HS-5 (cell line): ENCODE measurements at places on chromosomes 7 and 10.

DNA sequence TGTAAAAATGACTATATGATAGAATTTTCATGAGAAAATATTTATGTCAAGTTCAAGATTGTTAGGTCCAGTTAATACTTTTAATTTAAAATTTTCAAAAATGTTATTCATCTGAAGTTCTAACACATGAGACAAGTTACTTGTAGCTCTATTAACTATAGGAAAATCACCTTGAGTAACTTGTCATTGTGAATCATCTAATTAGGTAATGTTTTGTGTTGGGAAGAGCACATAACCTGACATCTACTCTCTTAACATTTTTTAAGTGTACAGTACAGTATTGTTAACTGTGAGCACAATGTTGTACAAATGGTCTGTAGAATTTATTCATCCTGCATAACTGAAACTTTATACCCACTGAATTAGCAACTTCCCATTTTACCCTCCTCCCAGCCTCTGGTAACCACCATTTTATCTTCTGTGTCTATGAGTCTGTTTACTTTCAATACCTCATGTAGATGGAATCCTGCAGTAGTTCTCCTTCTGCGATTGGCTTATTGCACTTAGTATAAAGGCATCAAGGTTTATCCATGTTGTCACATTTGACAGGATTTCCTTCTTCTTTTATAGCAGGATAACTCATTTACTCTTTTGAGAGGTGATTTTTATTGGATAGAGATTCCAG, 54.6 kb downstream of the ARL4A start:
- no peak for DNase-seq

DNA sequence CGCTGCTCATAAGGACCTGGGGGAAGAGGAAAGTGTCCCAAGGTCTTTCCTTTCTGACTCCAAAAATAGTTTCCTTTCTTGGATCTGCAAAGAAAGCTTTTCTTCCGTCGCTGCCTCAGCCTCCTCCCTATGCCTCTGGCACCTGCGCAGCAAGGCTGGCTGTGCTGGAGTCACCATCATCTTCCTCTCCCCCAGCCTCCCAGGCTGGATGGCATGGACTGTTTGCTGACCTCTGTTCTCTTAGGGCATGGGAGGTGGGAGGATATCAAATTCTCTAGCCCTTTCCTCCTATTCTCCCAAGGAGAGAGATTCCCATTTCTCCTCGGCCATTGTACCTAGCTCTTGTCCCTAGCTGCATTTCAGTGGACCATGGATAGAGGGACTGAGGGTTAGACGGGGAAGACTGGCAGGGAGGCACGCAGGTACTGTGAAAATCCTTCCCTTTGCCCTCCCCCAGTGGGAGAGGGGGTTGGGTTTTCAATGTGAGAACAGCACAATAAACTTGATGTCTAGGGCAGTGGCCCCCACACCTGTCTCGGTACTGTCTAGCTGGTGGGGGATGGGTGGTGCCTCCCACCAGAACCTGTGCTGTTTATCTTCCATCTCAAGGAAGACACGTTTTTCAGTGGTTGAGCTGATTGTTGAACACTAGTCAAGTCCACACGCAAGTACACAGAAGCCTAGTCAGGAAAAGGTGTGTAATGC, 2.6 kb downstream of the PPP1R35 start:
- DNase-seq, result no peak

GRCh38 chr10:48923748-48924147, 15.9 kb downstream of the LRRC18 start:
- no peak for DNase-seq

DNA sequence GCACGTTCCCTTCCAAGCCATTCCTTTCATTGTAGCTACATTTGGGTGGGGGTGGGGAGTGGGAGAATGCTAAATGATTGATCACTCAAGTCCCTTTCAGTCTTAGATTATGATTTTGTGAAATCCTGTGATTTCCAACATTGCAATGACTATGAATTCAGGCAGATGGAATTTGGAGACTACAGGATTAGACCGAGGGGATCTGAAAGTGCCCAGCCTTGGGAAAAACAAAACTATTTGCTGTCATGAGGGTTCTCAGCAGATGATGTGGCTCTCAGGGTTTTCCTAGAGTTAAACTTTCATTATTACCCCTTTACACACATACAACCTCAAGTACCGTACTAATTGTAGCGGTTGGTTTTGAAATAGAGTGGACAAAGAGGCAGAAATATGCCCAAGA, 4.7 kb downstream of the MACROH2A2 start:
- no peak for DNase-seq

GRCh38 chr10:16116404-16117304, 256.3 kb upstream of the MINDY3 start:
- DNase-seq, result no peak

- no peak for DNase-seq
Observed at GRCh38 chr7:73988197-73988596, 39.8 kb upstream of the ELN start.

DNA sequence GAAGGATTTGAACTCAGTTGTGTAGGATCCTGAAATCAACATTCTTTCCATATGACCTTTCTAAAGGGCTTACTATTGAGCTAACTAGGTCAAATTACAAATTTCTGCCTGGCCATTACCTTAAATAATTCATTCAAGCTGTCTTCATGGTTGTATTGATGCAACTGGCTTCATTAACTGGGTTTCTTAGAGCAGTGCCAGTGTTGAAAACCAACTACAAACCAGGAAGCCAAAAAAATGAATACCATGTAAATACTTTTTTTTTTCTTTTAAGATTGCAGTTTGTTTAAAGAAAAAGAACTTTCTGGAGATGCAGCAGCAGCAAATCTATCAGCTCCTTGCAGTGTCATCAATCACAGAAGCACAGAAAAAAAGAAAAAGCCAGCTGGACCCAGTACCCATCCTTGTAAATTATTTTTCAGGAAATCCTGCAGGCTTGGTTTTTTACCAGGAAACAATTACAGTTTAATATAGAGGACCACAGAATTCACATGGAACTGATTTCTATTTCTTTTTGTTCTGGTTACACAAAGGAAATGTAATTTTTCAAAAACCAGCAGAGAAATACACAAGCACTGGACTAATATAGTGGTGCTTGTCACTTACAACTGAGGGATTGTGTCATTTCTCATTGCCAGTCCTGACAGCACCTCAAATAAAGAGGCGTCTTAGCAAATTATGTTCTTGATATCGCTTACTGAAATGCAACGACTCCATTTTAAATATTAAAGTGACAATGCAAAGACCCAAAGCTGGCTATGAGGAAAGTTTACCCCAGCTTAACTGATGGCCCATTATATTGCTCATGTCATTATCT, 131.9 kb downstream of the TMEM26 start:
- DNase-seq, result no peak

- DNase-seq, result no peak
Observed at GRCh38 chr7:1298931-1299885, 66.5 kb downstream of the UNCX start.

GRCh38 chr7:11788568-11788967, 43.4 kb downstream of the THSD7A start:
- no peak for DNase-seq

- DNase-seq, result no peak
Observed at GRCh38 chr7:104838537-104839299, 175.3 kb upstream of the KMT2E start.

GRCh38 chr10:11297136-11297535, 279.5 kb downstream of the CELF2 start:
- no peak for DNase-seq

- no peak for DNase-seq
Observed at GRCh38 chr7:32658034-32658433, 162.7 kb downstream of the AVL9 start.

DNA sequence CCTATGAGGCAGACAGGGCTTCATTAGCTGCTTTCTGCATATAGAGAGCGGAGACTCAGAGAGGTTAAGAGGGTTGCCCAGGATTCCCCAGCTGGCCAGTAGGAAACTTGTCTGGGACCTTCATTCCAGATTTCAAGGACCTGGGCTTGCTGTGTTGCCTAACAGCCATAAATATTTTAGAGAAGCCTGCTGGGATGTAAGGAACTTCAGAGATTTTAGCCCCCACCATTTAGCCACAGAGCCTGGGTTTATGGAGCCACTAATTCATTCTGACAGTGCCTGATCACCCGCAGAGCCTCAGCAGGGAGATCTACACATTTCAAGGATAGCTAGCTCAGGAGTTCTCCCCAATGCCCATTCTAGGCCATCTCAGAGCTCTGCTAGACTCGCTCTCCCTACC, 56.6 kb upstream of the TRUB1 start:
- DNase-seq, result no peak

DNA sequence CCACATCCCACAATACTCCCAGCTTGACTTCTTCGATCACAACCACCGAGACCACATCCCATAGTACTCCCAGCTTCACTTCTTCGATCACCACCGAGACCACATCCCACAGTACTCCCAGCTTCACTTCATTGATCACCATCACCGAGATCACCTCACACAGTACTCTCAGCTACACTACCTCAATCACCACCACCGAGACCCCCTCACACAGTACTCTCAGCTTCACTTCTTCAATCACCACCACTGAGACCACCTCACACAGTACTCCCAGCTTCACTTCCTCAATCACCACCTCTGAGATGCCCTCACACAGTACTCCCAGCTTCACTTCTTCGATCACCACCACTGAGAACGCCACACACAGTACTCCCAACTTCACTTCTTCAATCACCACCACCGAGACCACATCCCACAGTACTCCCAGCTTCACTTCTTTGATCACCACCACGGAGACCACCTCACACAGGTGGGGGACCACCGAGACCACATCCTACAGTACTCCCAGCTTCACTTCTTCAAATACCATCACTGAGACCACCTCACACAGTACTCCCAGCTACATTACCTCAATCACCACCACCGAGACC, 8.6 kb downstream of the MUC3A start:
- no peak for DNase-seq

GRCh38 chr10:109467551-109467950, 455.8 kb downstream of the XPNPEP1 start:
- no peak for DNase-seq

GRCh38 chr7:30556840-30557239, 37.8 kb upstream of the GARS1 start:
- DNase-seq, result no peak

- DNase-seq, result no peak
Observed at GRCh38 chr10:132390170-132390920, 6.7 kb upstream of the PWWP2B start.

GRCh38 chr7:44251881-44252280, 51.1 kb downstream of the YKT6 start:
- no peak for DNase-seq

DNA sequence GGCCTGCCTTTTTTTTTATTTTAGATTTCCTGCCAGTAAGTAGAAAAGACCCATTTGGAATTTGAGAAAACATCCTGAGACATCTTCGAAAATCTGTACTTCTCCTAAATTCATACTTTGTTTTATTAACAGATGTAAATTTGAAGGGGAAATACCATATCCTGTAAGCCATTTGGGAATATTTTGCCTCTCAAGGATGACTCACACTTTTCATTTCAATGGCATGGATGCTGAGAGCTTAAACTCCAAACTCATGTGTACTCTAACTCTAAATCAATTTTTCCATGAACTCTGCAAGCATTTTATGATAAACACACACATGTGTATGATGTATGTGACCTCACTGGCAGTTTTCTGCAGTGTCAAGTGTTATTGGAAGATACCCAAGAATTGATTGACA, 89.0 kb downstream of the SEMA3A start:
- DNase-seq, result no peak

GRCh38 chr10:48604991-48605508, at the start of gene ARHGAP22:
ARHGAP22 (minus strand) TSS chr10:48605073; CDS start chr10:48604796, 277 bp downstream.
- no peak for DNase-seq

GRCh38 chr10:75857269-75857846, 425.9 kb downstream of the LRMDA start:
- no peak for DNase-seq

DNA sequence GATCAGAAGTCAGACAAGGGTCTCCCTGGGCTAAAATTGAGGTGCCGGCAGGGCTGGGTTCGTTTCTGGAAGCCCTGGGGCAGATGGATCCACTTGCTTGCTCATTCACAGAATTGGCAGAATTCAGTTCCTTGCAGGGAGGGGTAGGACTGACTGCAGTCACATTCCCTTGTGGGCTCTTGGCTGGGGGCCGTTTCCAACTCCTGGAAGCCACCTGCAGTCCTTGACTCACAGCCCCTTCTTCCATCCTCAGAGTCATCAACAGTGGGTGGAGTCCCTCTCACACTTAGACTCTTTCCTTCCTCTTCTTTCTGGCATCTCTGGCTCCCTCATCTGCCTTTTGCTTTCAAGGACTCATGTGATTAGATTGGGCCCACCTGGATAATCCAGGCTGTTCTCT, 54.6 kb upstream of the NANOS1 start:
- DNase-seq, result no peak

DNA sequence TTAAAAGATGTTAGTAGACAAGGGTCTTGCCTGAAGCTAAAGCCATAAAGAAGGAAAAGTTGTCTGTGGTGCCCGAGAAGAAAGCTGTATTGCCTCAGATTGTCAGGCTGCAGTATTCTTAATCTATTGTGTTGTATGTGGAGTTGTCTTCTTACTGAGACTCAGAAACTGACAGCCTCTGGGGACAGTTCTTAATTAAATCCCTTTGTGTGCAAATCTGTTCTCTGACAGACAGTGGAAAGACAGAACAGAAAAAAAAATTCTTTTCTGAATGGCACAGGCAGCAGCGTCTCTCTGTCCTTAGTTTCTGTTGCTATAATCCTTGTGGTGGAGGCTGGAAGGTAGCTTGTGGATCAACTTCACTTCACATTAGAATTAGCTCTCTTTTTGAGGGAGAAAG, 16.8 kb downstream of the VWC2 start:
- no peak for DNase-seq

- no peak for DNase-seq
Observed at GRCh38 chr7:90155206-90155605, 937 bp downstream of the STEAP1 start.

- peak; percentile 99 for DNase-seq
Observed at GRCh38 chr10:68153473-68154210, 44.4 kb downstream of the MYPN start.

DNA sequence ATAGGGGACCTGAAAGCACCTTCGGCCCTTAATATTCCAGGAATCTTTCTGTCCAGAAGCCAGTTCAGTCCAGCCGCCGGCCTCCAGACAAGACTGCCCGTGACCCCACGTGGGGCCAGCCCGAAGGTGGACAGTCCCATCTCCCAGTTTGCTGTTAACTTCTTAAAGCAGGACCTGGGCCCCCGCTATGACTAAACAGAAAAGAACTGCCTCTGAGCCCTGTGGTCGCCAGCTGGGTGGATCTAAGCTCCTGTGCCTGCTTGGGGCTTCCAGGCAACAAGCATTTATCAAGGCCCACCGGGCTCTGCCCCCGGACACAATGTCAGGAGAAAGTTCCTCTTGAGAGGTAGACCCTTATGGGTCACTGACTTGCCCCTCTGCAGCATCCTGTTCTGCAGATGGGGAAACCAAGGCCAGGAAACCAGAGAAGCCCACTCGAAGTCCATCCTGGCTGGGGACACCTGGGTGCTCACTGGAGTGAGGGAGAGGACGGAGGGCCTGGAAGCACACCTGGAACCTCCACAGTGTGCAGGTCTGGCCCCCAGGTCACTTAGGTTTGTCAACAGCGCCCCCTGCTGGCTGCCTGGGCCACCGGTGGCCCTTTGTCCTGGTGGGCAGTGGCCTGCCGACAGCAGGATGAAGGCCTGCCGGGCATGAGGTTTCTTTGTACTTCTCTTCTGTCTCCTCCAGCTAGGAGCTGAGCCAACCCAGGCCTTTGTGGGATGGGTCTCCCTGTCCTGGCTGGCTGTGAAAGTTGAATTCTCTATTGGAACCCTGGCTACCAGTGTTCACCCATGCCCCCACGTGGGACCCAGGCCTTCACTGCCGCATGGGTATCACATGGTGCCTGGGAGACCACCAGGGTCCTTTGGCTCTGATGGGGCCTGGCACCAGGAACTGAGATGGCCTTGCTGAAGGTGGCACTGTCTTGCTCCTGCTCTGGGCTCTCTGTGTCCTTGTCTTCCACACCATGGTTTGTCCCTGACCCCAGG, 128.0 kb downstream of the ZMIZ1 start:
- no peak for DNase-seq
